NCI-H2029 (cell line): ENCODE measurements at places on chromosomes 1 and 21.

DNA sequence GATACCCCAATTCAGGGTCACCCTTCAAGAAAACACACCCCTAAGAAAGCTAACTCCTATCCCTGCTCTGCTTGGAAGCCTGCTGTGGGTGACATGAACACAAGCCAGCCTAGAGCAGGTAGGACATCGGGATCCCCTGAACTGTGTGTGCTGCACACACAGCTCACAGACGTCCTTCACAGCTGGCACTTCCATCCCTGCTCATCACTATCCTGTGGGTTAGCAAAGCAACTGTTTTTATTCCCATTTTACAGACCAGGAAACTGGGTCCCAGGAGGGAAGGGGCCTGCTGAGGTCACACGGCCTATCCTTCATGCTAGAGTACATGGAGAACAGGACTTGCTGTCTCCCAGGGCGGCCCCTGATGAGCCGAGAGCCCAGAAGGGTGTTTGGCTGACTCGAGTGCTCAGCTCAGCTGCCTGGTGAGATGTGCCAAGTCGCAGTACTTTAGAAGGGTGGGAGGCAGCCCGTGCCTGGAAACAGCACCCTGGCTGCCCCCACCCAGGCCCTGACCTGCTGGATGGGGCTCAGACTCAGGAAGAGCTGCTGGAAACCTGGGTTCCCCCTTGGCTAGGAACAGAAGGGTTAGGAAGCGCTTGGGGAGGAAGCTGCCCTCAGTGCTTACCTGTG is 28.3 kb upstream of the BTG2 start:
- no peak for DNase-seq

- DNase-seq: no peak
Measured at GRCh38 chr1:86421601-86422280, 2.2 kb upstream of the CLCA2 start.

GRCh38 chr1:235943581-235944114 is 76.9 kb upstream of the LYST start:
- DNase-seq: no peak

GRCh38 chr1:89952605-89953130 is 42.2 kb upstream of the ZNF326 start:
- no peak for DNase-seq

DNA sequence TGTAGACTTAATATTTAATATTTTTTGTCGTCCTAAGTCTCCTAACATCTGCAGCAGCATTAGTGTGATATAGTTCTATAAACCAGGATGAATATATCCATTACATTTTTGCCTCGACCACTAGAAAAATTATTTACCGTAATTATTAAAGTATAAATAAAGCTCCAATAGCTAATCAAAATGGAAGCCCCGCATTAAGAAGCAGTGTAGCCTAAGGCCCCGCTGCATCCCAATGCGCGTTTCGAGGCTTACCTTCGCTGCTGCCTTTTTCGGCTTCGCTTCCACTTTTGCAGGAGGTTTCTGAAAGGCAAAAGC is 891 bp downstream of the HMGN1 start:
- no peak for DNase-seq

- no peak for DNase-seq
Measured at GRCh38 chr1:58622571-58622970, 45.5 kb upstream of the TACSTD2 start.

DNA sequence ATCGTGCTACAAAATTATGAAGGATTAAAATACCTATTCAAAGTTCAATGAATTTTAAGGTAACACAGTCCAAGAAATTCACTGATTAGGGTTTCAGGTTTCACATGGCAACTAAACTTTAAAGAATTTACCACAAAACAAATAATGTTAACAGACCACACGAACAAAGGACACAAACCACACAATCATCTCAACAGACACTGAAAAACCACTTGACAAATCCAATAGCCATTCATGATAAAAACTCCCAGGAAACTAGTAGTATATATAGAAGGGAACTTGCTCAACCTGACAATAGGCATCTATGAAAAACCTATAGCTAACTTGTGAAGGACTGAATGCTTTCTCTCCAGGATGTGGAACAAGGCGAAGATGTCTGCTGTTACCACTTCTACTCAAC is 21.1 kb upstream of the SH2D5 start:
- peak; percentile 3 for DNase-seq

DNA sequence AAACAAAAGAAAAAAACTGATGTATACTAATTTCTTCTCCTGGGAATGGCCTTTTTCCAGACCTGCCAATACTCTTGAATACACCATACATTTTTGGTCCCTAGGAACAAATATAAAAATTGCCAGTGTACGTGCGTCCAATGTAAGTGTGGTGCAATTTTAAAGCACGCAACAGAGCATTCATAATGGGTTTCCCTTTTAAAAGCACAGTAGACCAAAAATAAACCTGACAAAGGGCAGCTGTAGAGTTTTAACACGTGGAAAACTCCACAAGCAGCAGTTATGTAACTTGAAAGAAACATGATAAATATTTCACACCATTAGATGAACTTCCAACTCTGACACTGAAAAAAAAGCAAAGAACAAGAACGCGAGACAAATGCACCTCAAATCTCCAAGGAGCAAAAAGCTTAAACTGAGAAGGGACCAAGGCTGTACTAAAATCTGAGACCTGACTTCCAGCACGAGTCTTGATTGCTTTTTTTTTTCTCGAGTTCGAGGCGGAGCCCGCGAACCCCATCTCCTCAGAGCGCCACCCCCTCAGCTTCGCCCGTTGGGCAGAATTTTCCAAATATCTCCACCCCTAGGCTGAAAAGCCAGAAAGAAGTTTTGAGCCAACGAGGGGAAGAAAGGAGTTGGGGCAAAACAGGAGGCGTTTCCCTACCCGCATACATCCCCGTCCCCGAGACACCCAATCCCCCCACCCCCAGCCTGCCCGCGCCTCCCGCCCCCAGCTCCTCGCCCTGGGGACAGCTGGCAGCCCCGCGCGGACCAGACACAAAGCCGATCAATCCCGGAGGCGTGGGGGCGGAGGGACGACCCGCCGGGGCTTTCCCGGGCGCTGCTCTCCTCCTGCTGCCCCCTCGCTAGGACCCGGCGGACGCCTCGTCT is at the start of gene JAM2:
JAM2 (plus strand) TSS at position 599 of the 891 bp plus-strand sequence. CDS start 564 bp downstream, outside the sequence.
- DNase-seq: no peak

DNA sequence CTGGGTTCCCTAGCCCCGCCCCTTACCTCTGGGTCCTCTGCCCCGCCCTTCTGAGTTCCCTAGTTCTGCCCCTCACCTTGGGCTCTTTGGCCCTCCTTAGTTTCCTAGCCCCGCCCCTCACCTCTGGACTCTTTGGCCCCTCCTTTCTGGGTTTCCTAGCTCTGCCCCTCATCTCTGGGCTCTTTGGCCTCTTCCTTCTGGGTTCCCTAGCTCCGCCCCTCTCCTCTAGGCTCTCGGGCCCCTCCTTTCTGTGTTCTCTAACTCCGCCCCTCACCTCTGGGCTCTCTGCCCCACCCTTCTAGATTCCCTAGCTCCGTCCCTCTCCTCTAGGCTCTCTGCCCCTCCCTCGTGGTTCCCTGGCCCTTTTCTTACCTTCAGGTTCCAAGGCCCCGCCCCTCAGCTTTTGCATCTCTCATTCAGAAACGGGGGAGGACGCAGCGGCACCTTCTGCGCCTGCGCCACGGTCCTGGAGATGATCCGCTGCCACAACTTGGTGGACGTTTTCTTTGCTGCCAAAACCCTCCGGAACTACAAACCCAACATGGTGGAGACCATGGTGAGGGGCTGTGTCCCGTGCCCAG is 88.5 kb downstream of the PTPRU start:
- no peak for DNase-seq

DNA sequence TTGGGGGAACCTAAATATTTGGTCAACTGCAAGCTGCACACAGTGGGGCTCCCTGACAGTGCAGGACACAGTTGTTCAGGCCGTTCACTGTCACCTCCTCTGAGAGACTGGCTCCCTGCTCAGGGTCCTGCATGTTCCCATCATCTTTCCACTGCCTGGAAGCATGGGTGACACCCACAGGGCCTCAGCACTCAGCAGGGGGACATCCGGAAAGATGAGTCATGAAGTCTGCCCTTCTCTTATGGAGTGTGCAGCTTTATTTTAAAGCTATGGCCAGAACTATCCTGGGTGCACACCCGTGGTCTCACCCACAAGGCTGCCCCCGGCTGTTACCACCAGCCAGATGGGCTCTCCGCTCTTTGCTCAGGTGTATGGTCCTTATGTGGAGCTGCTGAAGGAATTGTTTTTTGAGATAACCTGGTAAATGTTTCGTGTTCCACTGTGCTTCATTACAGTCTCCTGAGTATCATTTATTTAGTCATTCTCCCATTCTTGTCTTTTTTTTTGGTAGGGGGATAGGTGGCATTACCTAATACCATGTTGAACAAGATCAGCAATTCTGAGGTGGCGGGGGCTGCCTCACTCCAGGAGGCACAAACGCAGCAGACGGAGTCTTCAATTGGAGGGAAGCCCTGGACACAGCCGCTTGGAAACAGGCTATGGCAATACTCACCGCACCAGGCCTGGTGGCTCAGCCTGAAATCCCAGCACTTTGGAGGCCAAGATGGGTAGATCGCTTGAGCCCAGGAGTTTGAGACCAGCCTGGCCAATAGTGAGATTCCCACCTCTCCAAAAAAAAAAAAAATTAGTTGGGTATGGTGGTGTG is 14.3 kb downstream of the TRIM11 start:
- no peak for DNase-seq

DNA sequence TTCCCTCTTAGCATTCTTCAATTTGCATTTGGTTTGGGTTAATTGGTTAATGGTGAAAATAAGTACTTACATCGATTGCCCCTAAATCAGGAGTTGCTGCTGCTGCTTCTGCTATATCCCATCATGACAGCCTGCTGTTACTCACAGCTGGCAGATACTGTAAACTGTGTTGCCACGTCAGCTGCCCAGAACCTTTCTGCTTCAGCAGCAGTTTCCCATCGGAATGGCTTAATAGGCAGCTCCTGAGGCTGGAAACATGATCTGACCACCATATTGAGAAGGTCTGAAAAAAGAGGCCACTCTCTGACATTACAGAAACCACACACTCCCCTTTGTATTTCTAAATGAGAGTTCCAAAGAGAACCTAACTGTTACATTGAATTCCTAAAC is 14.3 kb upstream of the SEC16B start:
- DNase-seq: no peak

DNA sequence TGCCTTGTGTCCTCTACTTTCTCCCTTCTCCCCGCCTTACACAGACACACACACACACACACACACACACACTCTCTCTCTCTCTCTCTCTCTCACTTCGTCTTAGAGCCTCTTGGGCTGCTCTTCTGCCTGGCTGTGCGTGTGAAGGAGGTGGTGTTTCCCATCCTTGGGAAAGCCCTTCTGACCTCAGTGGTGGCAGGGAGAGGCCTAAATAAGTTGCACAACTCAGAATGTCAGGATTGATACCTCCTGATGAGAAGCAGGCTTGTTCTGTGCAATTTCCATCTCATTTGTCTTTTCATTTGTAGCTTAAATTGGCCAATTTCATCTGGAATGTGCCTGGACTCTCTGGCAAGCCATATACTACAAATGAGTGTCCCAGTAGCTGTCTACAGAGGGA is 25.0 kb downstream of the LRRN2 start:
- no peak for DNase-seq

GRCh38 chr1:21499283-21499950 is 9.8 kb upstream of the ALPL start:
- DNase-seq: no peak

DNA sequence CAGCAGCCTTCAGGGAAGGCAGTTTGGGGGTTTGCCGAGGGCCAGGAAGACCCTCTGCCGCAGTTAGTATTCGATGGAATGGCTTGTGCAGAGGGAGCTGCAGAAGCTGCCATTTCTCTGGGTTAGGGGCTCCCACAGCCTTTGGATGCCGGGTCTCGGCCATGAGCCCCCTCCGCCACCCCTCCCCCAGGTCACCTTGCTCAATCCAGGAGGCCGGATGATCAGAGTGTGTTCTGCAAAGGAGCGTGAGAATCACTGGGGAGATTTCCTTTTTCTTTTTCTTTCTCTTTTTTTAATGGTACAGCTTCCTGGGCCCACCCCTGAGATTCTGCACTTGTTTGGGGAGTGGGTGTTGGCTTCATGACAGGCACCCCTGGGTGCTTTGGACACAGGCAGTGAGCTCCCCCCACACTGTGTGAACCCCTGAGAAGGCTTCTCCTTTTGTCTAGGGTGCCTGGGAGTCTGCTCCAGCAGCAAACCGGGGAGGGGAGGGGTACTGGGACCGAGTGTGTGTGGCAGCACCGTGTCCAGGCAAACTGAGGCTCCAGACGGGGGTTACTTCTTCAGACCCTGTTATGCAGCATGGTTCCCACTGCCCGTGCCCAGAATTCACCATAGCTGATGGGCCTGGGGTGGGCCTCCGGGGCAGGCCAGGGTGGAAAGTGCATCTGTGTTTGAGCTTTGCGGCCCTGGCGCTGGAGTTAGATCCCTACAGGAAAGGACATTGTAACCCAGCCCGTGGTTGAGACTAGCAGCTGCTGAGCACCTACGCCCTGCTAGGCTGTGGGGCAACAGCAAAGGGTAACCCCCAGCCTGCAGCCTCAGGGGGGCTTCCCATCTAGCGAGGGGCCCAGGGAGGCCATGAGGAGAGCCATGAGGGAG is 18.5 kb downstream of the TNFRSF1B start:
- no peak for DNase-seq

DNA sequence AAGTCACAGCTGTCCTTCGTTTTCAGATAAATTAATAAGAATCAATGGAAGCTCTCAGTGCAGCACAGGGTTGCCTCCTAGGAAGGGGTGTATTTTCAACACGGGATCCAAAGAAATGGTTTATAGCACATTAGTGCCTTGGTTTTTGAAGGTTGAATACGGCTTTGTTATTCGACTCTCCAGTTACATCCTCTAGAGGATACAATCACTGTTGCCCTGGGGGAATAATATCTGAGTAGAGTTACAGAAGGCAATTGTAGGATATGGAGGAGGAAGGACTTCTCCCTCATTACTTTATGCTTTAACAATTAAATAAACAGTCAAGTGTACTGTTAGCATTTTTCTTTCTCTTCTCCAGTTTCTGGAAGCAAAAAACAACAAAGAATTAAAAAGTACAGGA is 14.3 kb upstream of the ZNF326 start:
- DNase-seq: no peak

DNA sequence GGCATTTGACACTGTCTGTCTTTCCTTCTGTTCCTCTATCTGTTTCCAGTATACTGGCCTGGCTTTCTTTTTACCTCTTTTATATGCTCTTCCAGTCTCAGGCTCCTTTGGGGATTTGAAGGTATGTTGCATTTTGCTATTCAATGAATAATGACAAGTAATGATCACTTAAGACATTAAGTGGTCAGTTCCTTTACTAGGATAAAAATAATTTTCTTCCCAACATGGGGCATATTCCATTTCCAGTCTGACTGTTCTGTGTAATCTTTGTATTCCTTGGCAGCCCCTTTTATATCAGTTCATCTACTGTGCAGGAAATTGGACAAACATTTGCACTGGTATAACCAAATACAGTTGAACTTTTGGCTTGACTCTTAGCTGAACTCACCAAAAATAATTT is 15.6 kb downstream of the METTL18 start:
- no peak for DNase-seq

DNA sequence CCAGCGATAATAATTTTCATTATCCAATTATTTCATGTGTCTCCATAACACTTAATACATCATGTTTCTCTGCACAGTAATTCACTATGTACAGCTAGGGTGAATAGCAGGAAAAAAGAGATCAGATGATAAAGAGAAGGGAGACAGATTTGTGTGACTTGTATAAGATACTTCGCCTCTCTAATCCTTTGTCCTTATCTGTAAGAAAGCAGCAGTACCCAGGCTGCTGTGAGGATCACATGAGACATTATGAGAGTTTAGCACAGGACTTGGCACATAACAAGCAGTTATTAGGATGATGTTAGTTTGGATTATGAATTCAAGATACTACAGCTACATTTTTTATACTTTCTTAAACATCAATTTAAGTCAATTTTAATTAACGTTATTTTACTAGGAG is 6.3 kb downstream of the ERG start:
- DNase-seq: no peak

- DNase-seq: no peak
Measured at GRCh38 chr1:45543581-45544417, 6.8 kb upstream of the AKR1A1 start.
